ENCODE measurements at places on chromosomes 3 and 15.

GRCh38 chr3:100603469-100603868, 5.9 kb upstream of the ADGRG7 start:
- DNase-seq: no peak

DNA sequence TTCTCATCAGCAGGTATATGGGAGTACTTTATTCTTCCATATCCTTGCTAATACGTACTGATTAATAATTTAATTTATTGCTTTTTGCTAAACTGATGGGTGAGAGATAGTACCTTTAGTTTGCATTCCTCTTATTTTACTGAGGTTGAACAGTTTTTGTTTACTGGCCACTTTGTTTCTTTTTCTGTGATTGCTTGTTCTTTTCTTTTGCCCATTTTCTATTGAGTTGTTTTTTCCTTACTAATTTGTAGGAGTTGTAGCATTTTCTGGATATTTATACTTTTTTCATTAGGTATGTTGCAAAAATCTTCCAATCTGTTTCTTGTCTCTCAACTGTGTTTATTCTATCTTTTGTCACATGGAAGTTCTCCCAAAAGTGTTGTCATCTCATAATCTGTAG, 4.8 kb downstream of the PDCD6IP start:
- DNase-seq: no peak

DNA sequence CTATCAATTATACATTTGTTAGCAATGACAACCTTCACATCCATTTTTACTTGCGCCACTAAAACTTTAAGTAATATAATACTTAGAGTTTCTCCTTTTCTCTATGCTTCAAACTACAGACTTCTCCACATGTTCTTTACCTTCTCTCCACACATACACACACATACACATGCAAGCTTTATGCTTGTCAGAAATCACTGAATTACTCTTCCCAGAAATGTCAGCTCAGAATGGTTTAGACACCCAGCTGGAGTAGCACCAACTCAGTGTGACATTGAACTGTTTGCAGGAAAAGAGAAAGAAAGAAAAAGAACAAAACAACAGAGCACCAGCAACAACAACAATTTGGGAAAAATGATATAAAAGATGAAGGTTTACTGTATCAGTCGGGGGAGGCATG, 20.9 kb downstream of the CBLB start:
- no peak for DNase-seq

DNA sequence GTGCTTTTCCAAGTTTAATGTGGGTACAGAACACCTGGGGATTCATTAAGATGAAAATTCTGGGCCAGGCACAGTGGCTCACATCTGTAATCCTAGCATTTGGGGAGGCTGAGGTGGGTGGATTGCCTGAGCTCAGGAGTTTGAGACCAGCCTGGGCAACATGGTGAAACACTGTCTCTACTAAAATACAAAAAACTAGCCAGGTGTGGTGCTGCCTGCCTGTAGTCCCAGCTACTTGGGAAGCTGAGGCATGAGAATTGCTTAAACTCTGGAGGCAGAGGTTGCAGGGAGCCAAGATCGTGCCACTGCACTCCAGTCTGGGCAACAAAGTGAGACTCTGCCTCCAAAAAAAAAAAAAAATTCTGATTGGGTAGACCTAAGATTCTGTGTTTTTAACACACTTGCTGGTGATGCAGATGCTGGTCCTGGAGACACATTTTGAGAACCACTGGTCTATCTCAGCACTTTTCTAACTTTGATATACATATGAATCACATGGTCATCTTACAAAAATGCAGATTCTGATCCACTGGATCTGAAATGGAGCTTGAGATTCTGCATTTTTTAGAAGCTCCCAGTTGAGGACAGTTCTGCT, 223.8 kb upstream of the SATB1 start:
- no peak for DNase-seq

- DNase-seq: no peak
These were observed 23.5 kb downstream of the CHP1 start for GRCh38 chr15:41254560-41254959.

GRCh38 chr3:142614059-142614626, 17.9 kb downstream of the PLS1 start:
- DNase-seq: no peak

GRCh38 chr3:140341817-140342403, 336.0 kb upstream of the TRIM42 start:
- DNase-seq: no peak

DNA sequence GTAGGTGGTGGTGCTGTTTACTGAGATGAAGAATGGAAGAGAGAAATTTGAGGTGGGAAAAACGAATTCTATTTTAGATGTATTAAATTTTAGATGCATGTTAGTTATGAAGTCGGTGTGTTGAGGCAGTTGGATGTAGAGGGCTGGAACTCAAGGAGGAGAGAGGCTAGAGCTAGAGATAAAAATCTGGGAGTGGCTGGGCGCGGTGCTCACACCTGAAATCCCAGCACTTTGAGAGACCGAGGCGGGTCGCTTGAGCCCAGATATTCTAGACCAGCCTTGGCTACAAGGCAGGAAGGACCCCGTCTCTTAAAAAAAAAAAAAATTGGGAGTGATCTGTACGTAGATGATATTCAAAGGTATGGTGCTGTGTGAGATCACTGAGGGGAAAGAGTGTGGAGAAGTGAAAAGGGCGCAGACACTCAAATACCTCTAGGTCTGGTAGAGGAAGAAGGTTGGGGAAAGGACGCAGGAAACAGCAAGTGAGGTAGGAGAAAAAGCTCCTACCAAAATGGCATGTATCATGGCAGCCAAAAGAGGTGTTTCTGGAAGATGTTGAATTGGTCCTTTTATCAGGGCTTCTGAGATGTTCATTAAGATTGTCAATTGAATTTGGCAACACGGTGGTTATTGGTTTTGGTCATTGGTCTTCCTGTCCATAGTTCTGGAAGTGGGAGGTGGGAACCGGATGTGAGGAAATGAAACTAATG, 1.8 kb downstream of the YEATS2 start:
- DNase-seq: no peak

DNA sequence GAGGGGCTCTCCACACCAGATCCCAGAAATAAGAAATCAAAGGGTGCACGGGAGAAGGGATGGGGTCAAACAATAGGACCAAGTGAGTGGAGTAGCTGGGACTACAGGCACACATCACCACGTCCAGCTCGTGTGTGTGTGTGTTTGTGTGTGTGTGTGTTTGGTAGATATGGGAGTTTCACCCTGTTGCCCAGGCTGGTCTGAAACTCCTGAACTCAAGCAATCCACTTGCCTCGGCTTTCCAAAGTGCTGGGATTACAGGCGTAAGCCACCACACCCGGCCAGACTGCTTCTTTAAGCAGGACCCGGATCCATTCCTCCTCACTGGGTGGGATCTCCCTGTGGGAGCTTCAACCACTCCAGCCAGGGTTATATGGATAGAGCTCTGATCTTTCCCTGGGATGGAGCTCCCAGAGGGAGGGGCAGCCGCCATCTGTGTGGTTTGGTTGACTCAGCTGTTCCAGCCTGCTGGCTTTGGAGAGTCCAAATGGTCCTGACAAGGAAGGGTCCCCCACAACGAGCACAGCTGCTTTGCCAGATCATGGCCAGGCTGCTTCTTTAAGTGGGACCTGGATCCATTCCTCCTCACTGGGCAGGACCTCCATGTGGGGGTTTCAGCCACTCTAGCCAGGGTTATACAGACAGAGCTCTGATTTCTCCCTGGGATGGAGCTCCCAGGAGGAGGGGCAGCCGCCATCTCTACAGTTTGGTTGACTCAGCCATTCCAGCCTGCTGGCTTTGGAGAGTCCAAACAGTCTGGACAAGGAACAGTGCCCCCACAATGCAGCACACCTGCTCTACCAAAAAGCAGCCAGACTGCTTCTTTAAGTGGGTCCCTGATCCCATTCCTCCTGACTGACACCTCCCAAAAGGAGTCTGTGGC, 9.1 kb upstream of the AVEN start:
- no peak for DNase-seq

- no peak for DNase-seq
These were observed 12.3 kb downstream of the RHOA start for GRCh38 chr3:49399461-49399860.

- DNase-seq: no peak
These were observed 4.6 kb downstream of the TTC21A start for GRCh38 chr3:39112113-39112512.

DNA sequence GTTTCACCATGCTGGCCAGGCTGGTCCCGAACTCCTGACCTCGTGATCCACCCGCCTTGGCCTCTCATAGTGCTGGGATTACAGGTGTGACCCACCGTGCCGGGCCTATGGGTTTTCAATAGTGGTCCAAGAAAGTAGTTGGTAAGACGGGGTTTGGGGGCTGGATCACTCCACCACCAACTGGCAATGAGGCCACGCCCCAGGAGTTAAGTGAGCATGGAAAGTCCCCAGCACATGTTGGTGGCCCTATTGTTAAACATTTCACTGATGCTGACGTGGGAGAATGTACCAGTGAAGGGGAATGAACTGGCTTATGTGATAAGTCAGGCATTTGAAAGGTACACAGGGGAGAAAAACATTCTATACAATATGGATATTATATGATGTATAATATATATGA, 80.4 kb downstream of the CHRD start:
- DNase-seq: no peak

- DNase-seq: peak; percentile 46
These were observed 19.9 kb upstream of the TATDN2 start for GRCh38 chr3:10228248-10228950.

DNA sequence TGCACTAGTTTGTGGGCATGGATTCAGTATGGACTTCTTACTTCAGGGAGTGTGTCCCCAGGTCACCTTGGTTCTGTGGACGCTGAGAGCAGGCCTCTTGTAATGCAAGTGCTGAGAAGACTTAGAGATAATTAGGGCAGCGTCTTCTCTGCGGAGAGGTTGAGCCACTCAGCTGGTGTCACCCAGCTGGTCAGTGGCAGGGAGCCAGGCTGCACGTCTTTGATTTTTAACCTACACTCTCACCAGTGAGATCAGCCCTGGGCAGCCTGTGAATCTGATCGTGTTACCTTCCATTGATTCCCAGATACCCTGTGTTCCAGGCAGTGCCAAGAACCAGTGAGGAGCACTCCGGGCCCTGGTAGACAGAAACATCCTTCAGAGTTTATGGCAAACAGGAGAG, 92.6 kb downstream of the SLCO3A1 start:
- no peak for DNase-seq

GRCh38 chr15:55552451-55552850, 35.7 kb downstream of the PYGO1 start:
- no peak for DNase-seq
